ENCODE measurements at places on chromosomes 2 and 18.

GRCh38 chr2:40283111-40283909, 168.6 kb downstream of the SLC8A1 start:
- DNase-seq: no peak

DNA sequence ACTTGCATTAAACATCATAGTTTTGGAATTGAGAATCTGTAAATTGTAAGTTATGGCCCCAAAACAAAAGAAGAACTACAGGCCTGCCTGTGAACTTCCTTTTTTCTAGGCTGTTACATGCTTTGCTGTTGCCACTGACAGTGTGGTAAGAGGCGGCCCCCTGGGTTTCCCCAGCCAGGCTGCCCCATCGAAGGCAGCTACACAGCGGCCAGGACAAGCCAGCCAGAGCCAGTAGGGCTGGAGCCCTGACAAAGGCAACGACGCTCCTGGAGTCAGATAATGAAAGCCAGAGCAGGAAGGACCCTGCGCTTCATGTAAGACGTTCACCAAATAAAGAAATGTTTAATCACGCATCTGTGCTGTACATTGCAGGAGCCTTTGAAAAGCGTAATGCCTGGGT, 55.0 kb downstream of the ANKRD44 start:
- DNase-seq: no peak

DNA sequence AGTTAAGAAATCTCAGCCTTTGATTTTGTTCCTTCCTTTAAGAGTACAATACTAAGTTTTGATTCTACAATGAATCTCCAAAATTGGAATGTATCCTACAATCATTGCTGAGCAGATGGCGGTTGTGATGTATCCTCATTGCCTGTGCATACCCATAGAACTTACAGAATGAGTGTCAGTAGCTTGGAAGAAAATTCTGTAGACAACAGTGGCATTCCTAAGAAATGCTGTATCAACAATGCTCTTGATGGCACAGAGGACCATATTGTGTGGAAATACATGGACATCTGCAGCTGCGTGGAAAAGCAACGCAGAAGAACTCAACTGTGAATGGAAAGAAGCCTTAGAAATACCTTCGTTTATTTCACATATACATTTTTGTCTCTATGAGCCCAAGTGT, 30.2 kb downstream of the GAREM1 start:
- no peak for DNase-seq

DNA sequence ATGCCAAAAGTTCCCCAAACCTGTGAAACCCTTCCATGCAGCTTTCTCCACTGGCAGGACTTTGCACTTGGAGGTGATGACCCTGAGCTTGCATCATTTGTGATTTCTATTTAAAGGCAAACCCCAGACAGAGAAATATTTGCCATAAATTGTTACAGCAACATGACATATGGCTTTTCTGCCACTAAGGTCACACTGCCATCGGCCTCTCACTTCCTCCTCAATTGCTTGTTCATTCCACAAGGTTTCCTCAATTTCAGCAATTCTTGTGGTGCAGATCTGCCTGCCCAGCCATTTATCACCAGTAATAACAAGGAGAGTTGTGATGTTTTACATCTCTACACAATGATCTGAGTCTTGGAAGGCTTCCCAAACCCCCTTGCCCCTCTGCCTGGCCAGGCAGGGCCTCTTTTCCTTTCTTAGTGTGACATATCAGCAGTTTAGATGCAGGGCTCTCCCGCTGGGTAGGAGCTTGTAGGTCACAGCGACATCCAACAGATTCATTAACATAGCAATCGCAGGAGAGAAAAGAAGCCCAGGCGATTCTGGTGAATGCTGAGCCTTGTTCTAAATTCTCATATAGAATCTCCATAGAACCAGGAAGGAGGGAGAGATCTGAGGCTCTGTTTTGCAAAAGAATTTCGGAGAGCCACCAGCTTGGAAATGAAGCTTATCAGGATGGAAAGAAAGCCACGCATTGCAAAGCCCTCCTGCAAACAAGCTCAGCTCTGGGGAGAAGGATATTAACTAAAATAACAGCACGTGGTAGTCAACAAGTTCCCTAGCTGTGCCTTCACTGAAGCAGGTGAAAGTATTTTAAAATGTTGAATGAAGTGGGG, 46.7 kb upstream of the ITGA6 start:
- DNase-seq: no peak

GRCh38 chr2:102063941-102064678, 72.3 kb downstream of the IL1R2 start:
- no peak for DNase-seq

- no peak for DNase-seq
Observed at GRCh38 chr2:144490017-144490416, 29.9 kb downstream of the ZEB2 start.

DNA sequence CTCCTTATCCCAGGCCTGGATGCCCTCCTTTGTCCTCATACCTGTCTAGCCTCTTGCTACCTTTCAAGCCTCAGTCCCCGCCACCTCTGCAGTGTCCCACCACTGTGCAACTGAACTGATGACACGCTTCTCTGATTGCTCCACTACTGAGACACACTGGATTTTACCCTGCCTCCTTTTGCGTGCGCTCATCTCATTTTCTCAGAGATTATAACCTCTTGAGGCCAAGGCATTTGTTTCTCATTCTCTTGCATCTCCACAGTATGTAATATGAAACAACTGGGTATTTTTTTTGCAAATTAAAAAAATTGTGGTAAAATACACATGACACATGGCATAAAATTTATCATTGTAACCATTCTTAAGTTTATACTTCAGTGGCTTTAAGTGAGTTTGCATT, 95.4 kb downstream of the PRKCE start:
- no peak for DNase-seq

GRCh38 chr2:157312866-157313486, 12.6 kb downstream of the ERMN start:
- DNase-seq: no peak

DNA sequence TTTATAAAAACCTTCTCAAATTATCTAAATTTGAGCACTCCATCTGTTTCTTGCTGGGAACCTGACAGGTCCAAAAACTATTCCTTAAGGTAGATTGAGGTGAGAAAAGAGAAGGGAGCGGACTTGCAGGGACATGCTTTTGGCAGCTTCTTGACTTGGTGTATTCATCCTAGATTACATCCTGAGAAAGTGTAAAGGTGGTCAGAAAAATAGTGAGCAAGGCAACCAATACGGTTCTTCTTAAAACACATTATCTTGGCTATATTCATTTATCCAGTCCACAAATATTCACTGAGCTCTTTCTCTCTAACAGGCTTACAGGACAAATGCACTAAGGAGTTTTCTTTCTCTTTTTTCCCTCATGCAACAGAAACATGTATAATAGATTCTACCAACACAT, 230.0 kb downstream of the LRP1B start:
- DNase-seq: no peak

DNA sequence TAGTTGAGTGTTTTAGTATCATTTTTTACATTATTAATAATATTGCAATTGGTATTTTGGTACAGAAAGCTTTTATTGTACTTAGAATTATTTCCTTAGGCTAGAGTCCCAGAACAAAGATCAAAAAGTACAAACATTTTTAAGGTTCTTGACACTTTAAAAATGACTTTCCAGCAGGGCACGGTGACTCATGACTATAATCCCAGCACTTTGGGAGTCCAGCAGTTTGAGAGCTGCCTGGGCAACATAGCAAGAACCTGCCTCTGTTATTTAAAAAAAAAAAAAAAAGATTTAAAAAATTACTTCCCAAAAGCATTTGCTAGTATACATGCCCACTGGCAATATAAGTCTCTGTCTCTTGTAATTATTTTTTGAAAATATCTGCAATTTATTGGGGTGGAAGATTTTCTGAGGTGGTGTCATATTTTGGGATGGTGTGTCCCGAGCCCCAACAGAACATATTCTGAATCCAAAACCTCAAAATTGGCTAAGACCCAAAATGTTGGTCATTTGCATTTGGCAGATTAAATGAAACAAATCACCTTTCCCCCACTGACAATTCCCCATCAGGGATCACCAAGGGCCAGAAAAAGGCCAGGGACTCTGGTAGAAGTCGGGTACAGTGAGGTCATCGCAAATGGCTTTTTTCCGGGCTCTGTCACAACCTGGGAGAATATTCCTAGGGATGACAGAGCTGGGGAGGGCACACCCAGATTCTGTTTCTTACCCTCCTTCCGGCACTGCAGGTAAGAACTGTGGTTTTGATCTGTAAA, 42.1 kb downstream of the NIFK start:
- no peak for DNase-seq

GRCh38 chr18:79476031-79476917, 80.5 kb downstream of the NFATC1 start:
- DNase-seq: no peak

DNA sequence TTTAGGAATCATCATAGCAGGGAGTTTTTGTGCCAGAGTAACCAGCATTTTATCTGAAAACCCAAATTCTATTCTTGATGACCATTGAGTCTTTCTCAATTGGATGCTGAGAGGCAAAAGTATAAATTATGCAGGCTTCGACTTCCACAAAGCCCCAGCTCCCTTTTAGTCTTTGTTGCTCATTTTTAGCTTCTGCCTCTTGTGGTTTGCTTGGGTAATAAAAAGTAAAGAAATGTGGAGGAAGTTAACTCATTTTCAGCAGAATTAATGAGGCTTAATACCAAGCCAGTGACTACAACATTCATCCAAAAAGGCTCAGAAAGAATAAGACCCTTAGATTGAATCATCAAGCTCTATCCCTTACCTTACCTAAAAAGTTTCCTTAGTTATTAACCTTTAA, 18.6 kb downstream of the ERMN start:
- no peak for DNase-seq

DNA sequence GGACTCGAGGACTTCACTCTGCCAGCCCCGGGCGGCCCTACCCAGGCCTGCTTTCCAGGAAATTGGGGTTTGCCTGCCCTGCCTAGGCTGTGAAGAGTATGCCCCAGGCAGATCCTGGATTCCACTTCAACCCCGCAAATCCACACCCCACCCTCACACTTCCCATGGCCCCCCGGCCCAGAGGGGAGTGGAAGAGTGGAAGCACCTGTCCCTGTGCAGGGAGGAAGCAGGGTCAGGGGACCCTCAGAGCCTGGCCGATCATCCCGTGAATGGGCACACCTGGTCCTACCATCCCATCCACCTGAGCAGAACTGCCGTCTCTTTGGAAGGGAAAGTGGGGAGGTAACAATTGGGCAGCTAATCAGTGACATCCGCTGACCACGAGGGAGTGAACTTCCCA, 245.2 kb downstream of the EIPR1 start:
- DNase-seq: no peak

DNA sequence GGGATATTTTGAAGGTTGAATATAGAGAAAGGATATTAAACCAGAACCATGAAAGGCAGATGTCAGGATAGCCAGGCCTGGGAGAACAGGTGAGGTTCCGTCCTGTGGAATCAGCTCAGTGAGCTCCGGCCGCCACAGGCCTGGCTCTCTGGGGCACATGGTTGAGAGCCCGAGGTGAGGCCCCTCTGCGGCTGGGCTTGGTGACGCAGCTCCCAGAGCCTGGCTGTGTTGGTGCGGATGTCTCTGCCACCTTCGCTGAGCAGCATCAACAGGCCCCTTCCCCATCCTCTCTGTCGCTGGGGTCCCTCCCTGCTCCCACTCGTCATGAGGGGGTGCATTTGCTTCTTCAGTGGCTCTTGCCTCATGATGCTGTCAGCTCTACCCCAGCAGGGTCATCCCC, 70.7 kb upstream of the PXDN start:
- no peak for DNase-seq

GRCh38 chr2:182088681-182089320, 103.1 kb downstream of the PPP1R1C start:
- no peak for DNase-seq

DNA sequence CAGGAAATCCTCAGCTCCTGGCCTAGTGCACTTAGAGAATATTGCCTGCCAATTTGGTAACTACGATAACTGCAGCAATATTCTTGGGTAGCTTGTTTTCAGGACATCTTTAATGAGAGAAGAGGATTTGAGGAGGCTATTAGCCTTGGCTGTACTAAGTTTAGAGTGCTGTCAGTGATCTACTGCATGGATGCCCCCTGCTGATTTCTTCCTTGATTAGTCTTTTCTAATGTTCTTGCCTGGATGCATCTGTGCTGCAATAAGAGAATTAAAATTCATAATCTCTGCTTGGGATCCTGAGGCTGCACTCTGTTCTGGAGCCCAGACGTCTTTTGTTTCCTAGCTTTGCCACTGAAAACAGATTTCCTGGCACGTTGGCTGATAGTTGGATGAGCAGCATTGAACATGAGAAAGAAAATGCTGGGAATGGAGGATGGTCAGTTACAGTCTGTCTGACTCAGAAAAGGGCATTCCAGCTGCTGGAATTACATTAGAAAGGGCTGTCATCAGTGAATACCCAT, 115.4 kb downstream of the CCDC85A start:
- no peak for DNase-seq

DNA sequence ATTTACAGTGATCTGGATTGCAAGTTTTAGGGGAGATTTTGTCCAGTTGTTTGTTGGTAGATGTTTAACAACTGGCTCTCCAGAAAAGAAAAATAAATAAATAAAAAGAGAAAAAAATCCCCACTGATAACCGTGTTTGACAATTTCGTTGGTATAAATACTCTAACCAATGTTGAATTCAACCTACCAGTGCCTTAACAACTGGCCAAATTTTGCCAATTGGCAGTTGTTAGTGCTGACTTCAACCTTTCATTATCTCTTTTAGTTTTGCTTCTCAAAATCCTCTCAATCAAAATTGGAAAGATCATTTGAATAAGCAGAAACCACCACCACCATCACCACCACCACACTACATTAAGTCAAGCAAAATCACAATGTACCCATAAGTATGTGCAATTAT, 490.3 kb downstream of the PIK3C3 start:
- DNase-seq: no peak

DNA sequence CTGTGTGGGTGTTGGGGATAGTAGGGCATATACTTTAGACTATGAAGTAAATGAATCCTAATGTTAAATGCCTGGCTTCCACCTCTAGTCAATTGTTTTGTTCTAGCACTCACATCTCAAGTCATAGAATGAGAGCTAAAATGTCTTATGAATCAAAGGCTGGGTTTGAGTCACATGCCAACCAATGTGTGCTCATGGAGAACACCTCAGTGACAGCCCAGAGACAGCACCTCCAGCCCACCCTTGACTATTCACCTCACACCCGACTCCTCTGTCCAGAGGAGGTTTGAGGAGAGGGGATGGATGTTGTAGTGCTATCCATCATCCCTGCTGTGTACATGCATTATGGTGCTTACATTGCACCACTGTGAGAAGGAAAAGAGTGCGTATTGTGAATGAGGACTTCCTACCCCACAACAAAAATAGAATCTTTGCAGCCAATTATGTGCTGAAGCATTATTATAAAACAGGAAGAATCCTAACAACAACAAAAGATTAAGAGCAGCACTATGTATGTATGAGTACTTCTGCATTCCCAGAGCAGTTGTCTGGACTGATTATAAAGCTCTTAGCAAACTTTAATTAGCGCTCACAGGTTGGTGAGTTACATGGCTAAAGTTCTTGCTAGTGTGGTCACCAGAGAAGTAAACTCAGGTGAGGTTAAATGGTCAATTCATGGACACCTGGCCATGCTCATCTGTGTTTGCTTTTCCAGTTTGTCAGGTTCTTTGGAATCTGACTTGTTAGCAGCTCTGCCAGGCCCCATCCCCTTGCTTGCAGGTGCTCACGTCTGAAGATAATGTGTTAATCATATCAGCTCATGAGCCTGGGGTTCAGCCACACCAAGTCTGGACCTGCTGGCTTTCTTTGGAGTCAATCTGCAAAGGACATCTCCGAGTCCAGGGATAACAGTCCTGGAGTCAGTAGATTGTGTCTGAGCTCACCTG, 55.3 kb upstream of the NABP1 start:
- no peak for DNase-seq

GRCh38 chr2:239598011-239598731, 197.4 kb upstream of the HDAC4 start:
- DNase-seq: no peak

GRCh38 chr2:219384859-219385258, 2.9 kb downstream of the DNPEP start:
- DNase-seq: no peak

- DNase-seq: no peak
Observed at GRCh38 chr2:228860601-228861285, 410.3 kb downstream of the PID1 start.
